Dermis lymphatic vessel endothelial cell (primary cell): ENCODE measurements at places on chromosomes 16 and 17. TPM values are rescaled to one million over a fixed set of nuclear protein-coding genes. Genes with fewer than 3 reads are reported as not detected.

CDK3 gene
- total RNA-seq, result 0.65 and 0.95 TPM in 2 replicates

FOXC2 gene
- total RNA-seq, result 1.5 and 4.2 TPM in 2 replicates

TMC7 gene
- 3.4 and 3.7 TPM in 2 replicates for total RNA-seq

CSH2 gene
- not detected in 2 replicates for total RNA-seq

PPY gene
- total RNA-seq, result not detected in 2 replicates

MYH2 gene
- total RNA-seq, result not detected in 2 replicates

SMIM22 gene
- total RNA-seq, result not detected in 2 replicates

KRT23 gene
- total RNA-seq, result 0.34 and 1.7 TPM in 2 replicates
